Hindlimb muscle (tissue), 1 donor: ENCODE measurements at places on chromosomes 6 and 20.

GRCh38 chr6:132179955-132180354, 221.3 kb downstream of the MOXD1 start:
- DNase-seq: no peak

GRCh38 chr6:119856136-119856535, 506.6 kb upstream of the MAN1A1 start:
- no peak for DNase-seq

DNA sequence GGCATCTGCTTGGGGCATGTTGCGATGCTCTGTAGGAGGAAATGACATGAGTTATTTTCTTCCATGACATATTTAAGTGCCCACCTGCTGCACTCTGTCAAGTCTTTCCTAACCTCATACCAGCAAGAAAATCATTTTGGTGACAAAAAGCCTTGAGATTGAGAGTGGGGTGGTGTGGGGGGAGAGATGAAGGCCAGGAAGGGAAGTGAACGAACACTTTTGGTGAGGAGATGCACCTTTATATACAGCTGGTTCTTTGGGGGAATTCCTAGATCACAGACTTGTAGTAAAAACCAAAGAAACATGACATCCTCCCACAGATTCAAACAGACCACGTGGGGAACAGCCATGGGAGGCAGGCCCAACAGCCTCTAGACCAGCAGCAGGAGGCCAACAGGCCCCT, 26.1 kb downstream of the NCOA5 start:
- DNase-seq: no peak

DNA sequence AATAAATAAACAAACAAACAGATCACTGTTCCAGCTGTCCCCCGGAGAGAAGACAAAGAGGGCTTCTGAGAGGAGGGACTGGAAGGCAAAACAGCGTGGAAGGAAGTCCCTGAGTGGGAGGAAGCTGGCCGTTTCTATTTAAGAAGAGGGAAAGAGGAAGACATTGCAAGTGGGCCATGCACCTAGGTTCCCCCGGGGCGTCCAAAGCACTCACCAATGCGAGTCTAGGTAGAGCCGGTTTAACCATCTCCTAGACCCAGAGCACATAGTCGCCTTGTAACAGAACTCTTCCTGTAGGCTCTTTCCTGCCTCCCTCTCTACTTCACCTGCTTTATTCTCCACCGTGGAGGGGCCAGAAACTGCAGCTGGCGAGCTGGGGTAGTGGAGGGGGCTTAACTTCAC, 158.4 kb downstream of the ZDHHC14 start:
- DNase-seq: no peak

DNA sequence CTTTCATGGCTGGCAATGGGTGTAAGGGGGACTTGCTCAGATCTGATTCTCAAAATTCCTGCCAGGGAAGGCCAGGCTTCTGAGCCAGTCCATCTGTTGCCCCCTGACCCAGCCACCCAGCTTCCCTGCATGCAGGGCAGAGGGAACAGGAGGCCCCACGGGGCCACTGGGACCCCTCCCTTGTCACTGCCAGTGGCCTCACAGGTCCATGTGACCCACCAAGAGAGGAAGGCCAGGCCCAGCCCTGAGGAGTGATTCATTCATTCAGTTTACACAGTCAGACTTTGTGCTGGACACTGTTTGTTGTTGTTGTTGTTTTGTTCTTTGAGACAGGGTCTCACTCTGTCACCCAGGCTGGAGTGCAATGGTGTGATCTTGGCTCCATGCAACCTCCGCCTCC, 39.5 kb downstream of the UBE2V1 start:
- DNase-seq: no peak

- peak; percentile 74 for DNase-seq
Observed at GRCh38 chr6:37283268-37283667, 25.3 kb upstream of the TMEM217 start.

- no peak for DNase-seq
Observed at GRCh38 chr6:117534974-117535373, 52.5 kb downstream of the DCBLD1 start.

DNA sequence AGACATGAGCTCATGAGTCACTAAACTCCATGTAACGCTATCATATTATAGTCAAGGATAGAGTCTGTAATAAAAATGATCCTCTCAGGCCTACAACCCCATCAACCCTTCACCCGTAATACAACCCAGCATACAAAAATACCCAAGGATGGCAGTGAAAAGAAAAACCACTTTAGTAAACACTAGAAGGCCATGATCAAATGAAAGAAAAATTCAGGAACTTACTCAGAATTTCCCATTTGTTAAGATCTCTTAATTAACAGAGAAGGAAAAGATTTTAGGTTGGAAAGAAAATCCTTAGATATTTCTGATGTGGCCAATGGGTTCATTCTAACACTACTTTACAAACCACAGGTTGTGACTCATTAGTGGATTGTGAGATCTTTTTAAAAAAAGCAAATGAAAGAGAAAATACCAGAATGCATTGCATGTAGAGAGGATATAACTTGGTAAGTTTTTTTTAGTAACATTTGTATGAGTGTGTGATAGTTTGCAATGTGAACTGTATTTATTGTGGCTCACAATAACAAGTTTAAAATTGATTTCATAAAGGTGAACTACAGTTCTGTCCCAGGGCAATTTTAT, 8.0 kb upstream of the UBE2J1 start:
- DNase-seq: no peak

GRCh38 chr6:118881440-118882313, 12.3 kb upstream of the ASF1A start:
- no peak for DNase-seq

DNA sequence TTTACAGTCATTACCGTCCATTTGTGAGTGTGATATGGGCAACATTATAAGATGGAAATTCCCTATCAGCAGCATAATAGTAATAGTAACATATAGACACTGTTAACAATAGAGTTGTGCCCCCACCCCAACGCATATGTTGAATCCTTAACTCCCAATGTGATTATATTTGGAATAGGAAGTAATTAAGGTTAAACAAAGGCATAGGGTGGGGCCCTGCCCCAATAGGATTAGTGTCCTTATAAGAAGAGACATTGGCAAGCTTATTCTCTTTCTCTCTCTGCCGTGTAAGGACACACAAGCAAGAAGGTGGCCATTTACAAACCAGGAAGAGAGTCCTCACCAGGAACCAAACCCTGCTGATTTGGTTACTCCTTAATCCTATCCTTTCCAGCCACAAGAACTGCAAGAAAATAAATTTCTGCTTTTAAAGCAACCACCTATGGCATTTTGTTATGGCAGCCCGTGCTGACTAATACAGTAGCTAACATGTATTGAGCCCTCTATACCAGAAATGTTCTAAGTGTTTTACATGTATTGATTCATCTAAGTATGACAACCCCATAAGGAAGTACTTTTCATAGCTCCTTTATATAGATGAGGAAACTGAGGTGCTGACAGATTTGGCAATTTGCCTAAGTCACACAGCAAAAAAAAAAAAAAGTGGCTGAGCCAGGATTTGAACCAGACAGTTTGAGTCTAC, 114.2 kb downstream of the BCAS1 start:
- no peak for DNase-seq

DNA sequence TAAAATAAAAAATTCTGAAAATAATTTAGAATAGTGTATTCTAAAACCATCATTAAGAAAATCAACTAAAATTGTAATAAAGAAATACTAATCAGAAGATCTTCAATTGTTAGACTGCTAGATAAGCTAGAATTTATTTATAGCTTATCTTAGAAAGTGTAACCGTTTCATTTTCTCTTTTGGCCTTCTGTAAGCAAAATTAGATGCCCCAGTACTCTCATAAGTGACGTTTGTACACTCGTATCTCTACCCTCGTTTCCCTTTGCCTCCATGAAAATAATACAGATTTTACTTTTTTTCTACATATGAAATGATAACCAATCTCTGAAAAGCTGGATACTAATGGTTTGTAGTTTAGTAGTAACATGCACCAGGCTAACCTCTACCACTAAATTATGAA, 19.8 kb downstream of the DSE start:
- no peak for DNase-seq

- no peak for DNase-seq
Observed at GRCh38 chr20:60794674-60795073, 457.4 kb upstream of the CDH4 start.

GRCh38 chr6:116542426-116542825, 3.1 kb downstream of the TRAPPC3L start:
- no peak for DNase-seq

- no peak for DNase-seq
Observed at GRCh38 chr6:163559661-163560060, 145.1 kb downstream of the QKI start.

DNA sequence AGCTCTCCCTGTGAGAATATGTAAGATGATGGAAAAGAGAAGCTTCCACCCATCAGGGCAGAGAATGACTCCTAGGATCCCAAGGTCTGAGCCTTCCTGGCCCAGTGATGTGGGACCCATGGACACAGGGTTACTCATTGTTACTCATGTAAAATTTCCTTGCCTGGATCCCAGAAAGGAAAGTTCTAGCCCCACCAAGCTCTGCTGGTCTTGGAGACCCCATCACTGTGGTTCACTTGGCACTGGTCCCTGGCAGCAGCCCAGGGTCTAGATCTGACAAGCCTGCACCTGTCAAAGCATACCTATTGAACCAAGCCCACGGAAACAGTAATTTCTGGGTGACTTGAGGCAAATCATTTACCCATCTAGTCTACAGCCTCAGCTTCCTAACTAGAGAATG, 22.1 kb downstream of the MDGA1 start:
- no peak for DNase-seq

DNA sequence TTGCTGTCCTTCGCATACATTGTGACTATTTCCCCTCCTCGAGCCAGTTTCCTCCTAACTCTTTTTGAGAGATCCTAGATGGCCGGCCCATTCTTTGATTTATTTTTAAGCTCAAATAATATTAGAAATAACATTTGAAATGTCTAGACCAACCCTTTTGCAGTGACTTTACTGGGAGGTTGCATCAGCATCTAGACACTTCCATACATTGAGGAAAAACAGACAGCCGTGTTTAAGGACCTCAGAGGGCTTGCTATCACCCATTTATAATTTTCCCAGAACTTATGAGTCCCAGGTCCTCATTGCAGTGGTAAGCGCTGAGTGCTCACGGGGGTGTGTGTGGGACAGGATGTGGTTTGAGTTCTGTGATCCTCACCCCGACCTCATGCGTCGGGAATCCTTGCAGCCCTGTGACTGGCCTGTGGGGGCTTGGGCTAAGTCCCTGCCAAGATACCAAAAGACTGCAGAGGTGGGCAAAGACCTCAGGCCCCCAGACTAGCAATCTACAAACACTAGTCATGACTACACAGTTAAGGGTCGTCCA, at the start of gene GPX5:
GPX5 (plus strand) TSS at position 386 of the 544 bp plus-strand sequence; CDS start at position 519, 133 bp downstream.
- DNase-seq: no peak

DNA sequence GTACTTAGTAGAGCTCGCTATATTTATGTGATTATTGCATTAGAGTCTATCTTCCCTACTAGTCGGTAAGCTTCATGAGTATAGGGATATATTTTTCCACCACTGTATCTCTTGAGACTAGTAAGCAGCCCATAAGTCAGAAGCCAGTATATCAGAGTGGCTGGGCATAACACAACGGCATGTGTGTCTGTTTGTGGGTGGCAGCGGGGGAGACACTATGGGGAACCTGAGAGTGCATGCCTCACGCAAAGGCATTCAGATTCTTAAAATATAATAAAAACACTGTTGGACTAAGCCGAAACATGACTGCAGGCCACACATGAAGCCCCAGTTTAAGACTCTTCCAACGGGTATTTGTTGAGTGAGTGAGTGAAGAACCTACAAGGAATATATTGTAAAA, 8.0 kb downstream of the KCNS1 start:
- no peak for DNase-seq
